ENCODE measurements at places on chromosomes 13 and 19. TPM values are rescaled to one million over a fixed set of nuclear protein-coding genes. Genes with fewer than 3 reads are reported as not detected.

The LTBP4 gene
- total RNA-seq = 103 TPM

The ZGLP1 gene
- total RNA-seq = 7.3 TPM

- no peaks in the 10 kb centered on the region for H3K27me3 ChIP-seq
- no peaks in the 10 kb centered on the region for H3K36me3 ChIP-seq
- DNase-seq = no peak
- H3K4me1 ChIP-seq = no peaks in the 10 kb centered on the region
- H3K4me3 ChIP-seq = no peak overlapping the region
These were observed 13.6 kb downstream of the ZSWIM4 start for GRCh38 chr19:13808856-13809255.

GRCh38 chr13:19713186-19713965 is 69.4 kb downstream of the PSPC1 start:
- no peak overlapping the region for H3K27ac ChIP-seq
- H3K36me3 ChIP-seq = no peaks in the 10 kb centered on the region
- H3K4me1 ChIP-seq = no peaks in the 10 kb centered on the region
- no peak for DNase-seq

- no peak for DNase-seq
- no peaks in the 10 kb centered on the region for H3K27me3 ChIP-seq
- no peaks in the 10 kb centered on the region for H3K4me1 ChIP-seq
- H3K36me3 ChIP-seq = no peaks in the 10 kb centered on the region
These were observed 83.5 kb downstream of the SLC7A1 start for GRCh38 chr13:29511980-29512379.

DNA sequence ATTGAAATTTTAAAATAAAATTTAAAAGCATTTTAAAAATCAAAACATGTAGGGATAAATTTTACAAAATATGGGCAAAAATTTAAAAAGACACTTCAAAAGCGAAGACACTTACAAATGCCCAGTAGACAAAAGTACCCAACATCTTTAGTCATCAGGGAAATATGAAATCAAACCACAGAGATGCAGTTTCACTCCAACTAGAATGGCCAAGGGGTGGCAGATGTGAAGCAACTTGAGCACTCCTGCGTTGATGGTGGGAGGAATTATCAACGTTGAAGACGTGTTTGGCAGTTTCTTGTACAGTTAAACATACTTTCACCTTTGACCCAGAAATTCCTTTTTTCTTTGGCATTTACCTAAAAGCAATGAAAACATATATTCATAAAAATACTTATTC is 518.0 kb upstream of the SGCG start:
- no peaks in the 10 kb centered on the region for H3K4me1 ChIP-seq
- H3K4me3 ChIP-seq = no peak overlapping the region
- H3K36me3 ChIP-seq = no peaks in the 10 kb centered on the region
- no peak for DNase-seq
- no peaks in the 10 kb centered on the region for H3K27me3 ChIP-seq

GRCh38 chr19:51274049-51274770 is 23.3 kb downstream of the SIGLECL1 start:
- no peaks in the 10 kb centered on the region for H3K27me3 ChIP-seq
- DNase-seq = no peak
- H3K4me1 ChIP-seq = no peaks in the 10 kb centered on the region
- no peak overlapping the region for H3K4me3 ChIP-seq
- H3K27ac ChIP-seq = no peak overlapping the region

- no peak overlapping the region for H3K4me3 ChIP-seq
- no peaks in the 10 kb centered on the region for H3K36me3 ChIP-seq
- H3K4me1 ChIP-seq = peaks cover 10% of the 10 kb centered on the region
- no peak overlapping the region for H3K27ac ChIP-seq
These were observed 29.9 kb downstream of the SHISA2 start for GRCh38 chr13:26021956-26022355.

DNA sequence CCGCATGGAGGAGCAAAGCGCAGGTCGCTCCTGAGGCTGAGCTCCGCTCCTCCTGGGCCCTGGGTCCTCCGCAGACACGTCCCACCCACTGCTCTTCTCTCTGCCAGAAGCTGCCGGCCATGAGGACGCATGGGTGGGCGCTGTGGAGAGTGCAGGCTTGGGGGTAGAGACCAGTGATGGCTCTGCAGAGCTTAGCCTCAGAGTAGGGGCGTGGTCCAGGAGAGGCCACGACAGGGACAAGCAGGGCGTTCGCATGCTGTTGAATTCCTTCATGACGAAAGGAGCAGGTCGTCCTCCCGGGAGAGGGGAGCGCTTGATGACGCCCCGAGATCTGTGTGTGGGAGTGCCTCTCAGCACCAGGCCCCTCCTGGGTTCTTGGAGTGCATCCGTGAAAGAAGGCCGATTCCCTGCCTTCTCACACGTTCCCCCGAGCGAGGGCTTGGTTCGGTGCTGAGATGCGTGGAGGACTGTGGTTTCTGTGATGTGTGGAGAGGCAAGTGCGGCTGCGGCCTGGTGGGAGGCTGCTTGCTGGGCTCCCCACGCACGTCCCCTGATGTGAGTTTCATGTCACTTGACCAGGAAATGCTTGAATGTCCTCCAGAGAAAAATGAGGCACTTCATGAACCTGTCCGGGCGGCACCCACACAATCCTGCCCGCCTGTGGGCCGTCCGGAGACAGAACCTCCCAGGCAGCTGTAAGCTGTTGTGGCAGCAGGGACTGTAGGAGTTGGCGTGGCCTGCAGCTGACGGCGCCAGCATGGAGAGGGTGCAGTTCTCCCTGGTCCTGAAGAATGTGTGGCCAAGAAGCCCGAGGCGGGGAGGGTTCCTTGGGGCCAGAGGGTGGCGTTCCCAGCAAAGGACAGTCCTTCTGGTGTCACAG is 4.5 kb downstream of the SF3A2 start:
- H3K27ac ChIP-seq = peak overlapping the region; percentile 49
- no peaks in the 10 kb centered on the region for H3K27me3 ChIP-seq
- peaks cover 30% of the 10 kb centered on the region for H3K36me3 ChIP-seq
- peaks cover 66% of the 10 kb centered on the region for H3K4me1 ChIP-seq
- DNase-seq = no peak
- H3K4me3 ChIP-seq = peak overlapping the region; percentile 63

DNA sequence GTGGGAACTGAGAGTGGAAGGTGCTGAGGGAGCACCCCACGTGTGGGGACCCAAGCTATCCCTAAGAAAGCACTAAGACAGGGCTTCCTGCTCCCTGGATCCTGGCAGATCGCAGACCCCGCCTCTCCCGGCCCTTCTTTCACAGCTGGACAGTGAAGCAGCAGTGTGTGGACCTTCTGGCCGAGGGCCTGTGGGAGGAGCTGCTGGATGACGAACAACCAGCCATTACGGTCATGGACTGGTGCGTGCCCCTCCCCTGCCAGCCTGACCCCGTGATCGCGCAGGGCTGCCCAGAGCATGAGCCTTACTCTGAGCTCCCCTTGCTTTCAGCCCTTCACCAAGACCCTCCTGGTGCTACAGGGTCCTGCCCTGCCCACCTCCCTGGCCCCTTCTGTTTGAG is 2.3 kb downstream of the NCCRP1 start:
- H3K36me3 ChIP-seq = no peaks in the 10 kb centered on the region
- no peak for DNase-seq
- peaks cover 38% of the 10 kb centered on the region for H3K27me3 ChIP-seq
- H3K27ac ChIP-seq = no peak overlapping the region

GRCh38 chr13:110921695-110922094 is 6.8 kb upstream of the ANKRD10 start:
- H3K36me3 ChIP-seq = no peaks in the 10 kb centered on the region
- no peaks in the 10 kb centered on the region for H3K4me1 ChIP-seq
- H3K27ac ChIP-seq = no peak overlapping the region
- DNase-seq = no peak
- H3K4me3 ChIP-seq = no peak overlapping the region
- peaks cover 9% of the 10 kb centered on the region for H3K27me3 ChIP-seq

DNA sequence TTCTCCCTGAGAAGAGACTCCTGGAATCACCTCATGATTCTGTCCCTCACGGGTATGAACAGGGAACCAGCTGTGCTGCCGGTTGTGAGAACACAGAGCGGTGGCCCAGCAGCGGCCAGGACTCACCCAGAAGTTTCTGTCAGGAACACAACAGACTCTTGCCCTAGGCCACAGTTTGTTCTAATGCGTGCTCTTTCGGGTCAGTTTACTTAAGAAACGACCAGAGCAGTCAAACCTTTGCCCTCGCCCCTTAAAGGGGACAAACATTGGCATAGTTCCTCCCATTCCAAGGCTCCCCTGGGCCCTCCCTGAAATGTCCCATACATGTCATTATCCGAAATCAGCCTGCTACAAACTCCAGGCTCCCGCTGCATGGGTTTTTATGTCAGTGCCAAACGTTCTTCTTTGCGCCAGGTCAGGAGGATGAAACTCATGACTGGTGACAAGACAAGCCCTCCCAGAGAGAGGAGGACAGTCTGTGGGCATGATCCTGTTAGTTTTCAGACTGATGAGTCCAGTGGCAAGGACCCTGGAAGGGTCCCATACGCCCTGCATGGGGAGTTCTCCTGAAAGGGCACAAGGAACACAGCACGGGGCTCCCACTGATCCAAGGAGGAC is 18.3 kb downstream of the ZIC5 start:
- H3K27ac ChIP-seq = no peak overlapping the region
- H3K4me3 ChIP-seq = no peak overlapping the region
- H3K36me3 ChIP-seq = no peaks in the 10 kb centered on the region
- peaks cover 36% of the 10 kb centered on the region for H3K27me3 ChIP-seq
- no peak for DNase-seq
